ENCODE measurements at places on chromosomes 4 and X.

GRCh38 chrX:12948495-12948894 is 26.4 kb upstream of the TMSB4X start:
- no peak for DNase-seq

GRCh38 chr4:80225595-80225994 is 28.3 kb downstream of the PRDM8 start:
- no peak for DNase-seq

- no peak for DNase-seq
Measured at GRCh38 chr4:152780267-152780778, 569 bp downstream of the ARFIP1 start.

GRCh38 chr4:8917321-8917811 is 45.7 kb upstream of the HMX1 start:
- no peak for DNase-seq

GRCh38 chrX:26352891-26353430 is 137.0 kb downstream of the MAGEB5 start:
- DNase-seq: no peak

GRCh38 chr4:55732864-55733263 is 86.7 kb upstream of the EXOC1L start:
- DNase-seq: no peak

DNA sequence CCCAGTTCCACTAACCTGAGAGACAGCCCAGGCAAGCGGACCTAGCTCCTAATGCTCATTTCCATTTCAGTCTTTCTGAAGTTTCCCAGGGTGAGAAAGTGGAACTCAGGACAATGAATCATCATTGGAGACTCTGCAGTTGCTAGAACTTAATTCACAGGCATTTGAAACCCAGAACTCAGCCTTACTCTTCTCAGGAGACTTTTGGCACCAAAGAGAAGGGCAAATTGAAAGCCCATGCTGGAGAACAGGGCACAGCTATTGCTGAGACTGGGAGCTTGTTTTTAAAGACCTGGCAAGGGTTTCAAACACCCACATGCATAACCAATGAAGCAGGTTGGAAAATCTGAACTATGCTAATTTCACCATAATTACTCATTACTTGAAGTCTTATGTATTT is 36.0 kb downstream of the BST1 start:
- DNase-seq: no peak

DNA sequence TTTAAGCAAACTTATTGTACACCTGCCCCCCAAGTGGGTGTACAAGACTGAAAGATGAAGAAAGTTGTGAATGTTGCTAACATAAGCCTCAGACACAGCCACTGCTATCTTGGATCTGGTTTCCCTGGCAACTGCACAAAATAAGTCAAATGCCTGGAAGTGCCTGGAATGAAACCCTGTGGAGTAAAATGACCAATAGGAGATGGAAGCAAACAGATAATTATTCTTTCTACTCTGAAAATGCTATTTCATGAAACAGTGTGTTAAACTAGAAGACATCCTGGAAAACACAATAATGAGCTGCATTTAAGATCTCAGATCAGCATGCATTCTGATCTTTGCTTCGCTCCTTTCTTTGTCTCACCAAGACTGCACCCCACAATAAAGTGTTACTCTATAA is 1016.0 kb downstream of the ARAP2 start:
- DNase-seq: no peak

- no peak for DNase-seq
Measured at GRCh38 chr4:186095406-186095805, 9.1 kb upstream of the FAM149A start.

GRCh38 chrX:39011454-39012221 is 210.4 kb downstream of the MID1IP1 start:
- DNase-seq: no peak

DNA sequence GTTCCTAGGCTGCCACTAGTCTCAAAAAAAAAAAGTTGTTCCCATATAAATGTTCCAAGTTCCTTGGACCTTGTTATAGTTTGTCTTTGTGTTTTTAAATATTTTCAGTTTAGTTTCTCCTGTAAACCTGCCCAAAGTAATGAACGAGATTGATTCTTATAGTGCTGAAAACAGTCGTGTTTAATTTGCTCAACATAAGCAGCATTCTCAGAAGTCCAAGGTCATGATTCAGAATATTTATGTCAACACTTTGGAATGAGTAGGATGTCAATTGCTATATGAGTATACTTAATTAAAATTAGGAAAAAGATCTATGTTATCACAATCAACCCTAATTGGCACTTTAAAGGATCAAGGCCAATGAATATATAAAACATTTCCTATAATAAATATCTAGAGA is 510.9 kb downstream of the PPP4R3C start:
- no peak for DNase-seq

- DNase-seq: no peak
Measured at GRCh38 chr4:114161809-114162208, 182.4 kb upstream of the ARSJ start.

- DNase-seq: no peak
Measured at GRCh38 chrX:129634541-129634940, 20.2 kb downstream of the APLN start.

DNA sequence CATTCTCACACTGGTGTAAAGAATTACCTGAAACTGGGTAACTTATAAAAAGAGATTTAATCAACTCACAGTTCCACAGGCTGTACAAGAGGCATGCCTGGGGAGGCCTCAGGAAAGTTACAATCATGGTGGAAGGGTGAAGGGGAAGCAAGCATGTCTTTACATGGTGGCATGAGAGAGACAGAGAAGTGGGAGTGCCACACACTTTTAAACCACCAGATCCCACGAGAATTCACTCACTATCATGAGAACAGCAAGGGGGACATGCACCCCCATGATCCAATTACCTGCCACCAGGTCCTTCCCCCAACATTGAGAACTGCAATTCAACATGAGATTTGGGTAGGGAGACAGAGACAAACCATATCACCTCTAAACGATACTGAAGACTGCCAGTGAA is 23.0 kb downstream of the EPGN start:
- DNase-seq: no peak

DNA sequence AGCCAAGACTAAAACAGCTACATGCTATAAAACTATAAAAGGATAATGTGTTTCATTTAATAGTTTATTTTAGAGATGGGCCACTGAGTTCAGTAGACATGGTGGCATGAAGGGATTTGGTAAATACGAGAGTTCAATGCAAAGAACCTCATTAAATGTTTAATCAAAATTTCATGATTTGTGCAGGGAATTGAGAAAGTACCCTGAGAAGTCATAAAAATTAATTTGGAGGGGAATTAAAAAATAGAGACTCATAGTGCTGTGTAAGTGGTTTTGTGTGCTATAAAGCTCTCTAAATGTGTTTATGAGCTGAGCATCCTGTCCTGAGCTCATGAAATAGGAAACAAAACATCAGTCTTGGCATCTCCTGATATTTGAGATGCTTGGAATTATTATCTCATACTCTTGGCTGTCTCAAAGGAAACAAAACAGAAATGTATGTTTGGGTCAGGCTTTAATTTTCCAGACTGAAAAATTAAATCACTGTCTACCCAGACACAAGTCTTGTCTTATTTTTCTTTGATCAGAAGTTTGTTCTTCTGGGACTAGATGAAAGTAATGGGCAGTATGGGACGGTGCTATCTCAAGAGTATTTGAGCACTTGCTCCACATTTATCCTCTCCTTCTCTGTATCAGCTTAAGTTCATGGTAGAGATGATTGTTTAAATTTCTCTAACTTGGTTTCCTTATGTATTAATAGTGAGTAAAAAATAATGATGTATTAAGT is 38.0 kb upstream of the EMCN start:
- no peak for DNase-seq

- no peak for DNase-seq
Measured at GRCh38 chr4:184056877-184057276, 151.8 kb downstream of the STOX2 start.

- DNase-seq: no peak
Measured at GRCh38 chr4:384311-385010, 46.8 kb downstream of the ZNF141 start.

DNA sequence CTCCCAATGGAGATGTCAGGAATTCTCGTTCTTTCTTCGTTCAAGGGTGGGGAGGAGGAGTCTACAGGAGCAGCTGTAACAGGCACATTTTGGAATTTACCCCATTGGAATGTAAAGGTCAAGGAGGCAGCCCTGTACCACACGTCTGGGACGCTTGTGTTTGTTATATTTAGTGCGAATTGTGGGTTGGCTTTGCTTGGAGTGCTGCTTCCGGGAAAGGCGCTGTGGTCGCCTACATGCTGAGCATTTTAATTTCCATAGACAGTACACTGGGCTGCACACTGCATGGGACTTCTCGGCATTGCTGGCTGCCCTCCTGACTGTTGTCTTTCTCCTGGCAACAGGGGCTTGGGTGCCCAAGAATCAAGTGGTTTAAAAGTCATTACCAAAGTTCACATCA is 12.8 kb downstream of the GYG2 start:
- DNase-seq: no peak

DNA sequence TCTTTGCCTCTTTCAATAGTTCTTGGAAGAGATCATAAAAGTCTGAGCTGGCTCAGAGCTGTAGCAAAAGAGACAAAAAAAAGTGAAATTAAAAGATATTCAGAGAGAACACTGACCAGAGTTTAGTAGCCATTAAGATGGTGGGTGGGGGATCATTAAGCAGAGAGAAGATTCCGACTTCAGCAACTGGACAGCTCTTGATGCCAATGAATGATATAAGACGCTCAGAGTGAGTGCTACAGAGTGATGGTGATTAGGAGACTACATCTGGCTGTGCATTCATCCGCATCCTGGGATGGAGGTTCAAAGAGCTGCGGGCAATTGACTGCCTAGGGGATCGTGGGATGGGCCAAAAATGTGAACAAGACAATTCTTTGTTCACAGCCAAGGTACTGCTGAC is 178.5 kb downstream of the PACRGL start:
- DNase-seq: no peak

Measured in activated CD4-positive, alpha-beta T cell treated with anti-CD3 and anti-CD28 coated beads, Interleukin-2, amount 50 U/mL, for 24 hours (primary cell).